ENCODE measurements at places on chromosomes 5 and 9. TPM values are rescaled to one million over a fixed set of nuclear protein-coding genes. Genes with fewer than 3 reads are reported as not detected.

GRCh38 chr5:90685425-90686022 lies 126.9 kb downstream of the ADGRV1 start:
- no peak for DNase-seq

TLE4 gene
- 6.2 TPM for polyA plus RNA-seq

- peak; percentile 81 for DNase-seq
Observed at GRCh38 chr5:79857714-79858409, 133.2 kb downstream of the MTX3 start.

GALNT12 gene
- polyA plus RNA-seq: 10.0 TPM

DNA sequence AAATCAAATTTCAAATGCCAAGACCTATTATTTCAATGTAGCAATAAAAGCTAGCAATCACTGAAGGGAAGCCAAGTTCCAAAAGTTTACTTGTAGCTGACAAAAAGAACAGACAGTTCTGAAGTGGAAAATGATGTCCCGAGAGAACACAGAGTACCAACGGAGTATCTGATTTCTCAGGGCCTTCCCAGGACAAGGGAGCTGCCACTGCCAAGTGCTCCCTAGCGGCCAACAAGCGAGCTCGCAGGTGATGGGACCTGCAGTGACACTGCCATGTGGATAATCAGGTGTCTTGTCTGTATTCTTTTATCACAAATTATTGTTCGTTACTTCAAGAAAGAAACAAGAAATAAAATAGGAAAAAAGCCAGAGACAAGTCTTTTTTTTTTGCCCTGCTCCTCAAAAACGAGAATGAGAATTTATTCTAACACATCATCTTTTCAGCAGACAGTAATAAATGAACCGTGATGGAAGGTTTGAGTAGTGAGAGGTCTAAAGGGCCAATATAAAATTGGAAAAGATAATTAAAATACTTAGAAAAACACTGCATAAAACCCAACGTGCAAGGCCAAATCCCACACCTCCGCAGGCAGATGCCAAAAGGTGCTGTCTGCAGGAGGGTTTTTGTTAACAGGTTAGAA lies 159.4 kb downstream of the MYO10 start:
- DNase-seq: no peak
